Activated CD4-positive, alpha-beta memory T cell treated with anti-CD3 and anti-CD28 coated beads, Interleukin-2, amount 10 ng/mL, durations not matched to agents 7 days and 5 days (primary cell): ENCODE measurements at places on chromosomes 1 and 21.

DNA sequence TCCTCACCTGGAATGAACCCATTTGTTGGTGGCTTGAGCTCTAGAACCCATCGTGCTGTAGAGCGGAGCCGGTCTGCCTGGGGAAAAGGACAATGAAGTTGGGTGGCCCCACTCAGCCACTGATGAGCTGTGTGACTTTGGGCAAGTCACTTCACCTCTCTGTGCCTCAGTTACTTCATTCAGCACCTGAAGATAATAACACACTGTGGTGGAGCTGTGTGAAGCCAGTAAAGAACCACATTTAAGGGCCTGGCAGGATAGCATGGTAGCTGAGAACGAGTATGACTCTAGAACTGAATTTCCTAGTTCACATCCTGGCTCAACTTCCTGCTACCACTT lies 37.1 kb downstream of the EPHB2 start:
- no peak for DNase-seq

- no peak for DNase-seq
Observed at GRCh38 chr1:78102082-78102481, 56.3 kb downstream of the GIPC2 start.

DNA sequence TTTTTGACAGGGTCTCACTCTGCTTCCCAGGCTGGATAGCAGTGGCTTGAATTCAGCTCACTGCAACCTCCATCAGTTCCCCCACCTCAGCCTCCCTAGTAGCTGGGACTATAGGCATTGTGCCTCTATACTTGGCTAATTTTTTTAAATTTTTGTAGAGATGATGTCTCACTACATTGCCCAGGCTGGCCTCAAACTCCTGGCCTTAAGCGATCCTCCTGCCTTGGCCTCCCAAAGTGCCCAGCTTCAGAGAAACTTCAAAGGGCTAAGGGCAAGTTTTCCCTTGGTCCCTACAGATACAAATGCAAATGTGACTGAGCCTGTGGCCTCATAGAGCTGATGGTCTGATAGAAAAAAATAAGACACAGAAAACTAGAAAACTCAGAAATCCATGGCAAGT lies 52.9 kb upstream of the PRRC2C start:
- DNase-seq = no peak

DNA sequence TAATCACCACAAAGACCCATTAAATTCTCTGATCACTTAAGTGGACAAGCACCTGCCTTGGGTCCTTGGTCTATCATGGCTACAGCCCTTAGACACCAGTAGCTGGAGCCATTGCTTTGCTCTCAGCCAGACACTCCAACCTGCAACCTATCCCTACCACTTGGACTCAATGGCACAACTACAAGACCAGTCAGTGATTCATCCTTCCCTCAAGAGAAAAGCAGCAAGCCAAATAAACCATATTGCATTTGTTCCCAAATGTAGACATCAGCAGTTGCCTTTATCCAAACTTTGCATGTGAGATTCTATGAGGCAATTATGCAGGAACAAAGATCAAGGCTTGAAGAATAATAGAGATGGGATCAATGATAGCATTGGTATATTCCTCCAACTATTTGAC lies 263.4 kb downstream of the HHIPL2 start:
- DNase-seq = no peak

- DNase-seq = no peak
Observed at GRCh38 chr1:107572674-107573211, 392.2 kb downstream of the VAV3 start.

GRCh38 chr1:214854126-214854875 lies 228.2 kb upstream of the KCNK2 start:
- DNase-seq = no peak

DNA sequence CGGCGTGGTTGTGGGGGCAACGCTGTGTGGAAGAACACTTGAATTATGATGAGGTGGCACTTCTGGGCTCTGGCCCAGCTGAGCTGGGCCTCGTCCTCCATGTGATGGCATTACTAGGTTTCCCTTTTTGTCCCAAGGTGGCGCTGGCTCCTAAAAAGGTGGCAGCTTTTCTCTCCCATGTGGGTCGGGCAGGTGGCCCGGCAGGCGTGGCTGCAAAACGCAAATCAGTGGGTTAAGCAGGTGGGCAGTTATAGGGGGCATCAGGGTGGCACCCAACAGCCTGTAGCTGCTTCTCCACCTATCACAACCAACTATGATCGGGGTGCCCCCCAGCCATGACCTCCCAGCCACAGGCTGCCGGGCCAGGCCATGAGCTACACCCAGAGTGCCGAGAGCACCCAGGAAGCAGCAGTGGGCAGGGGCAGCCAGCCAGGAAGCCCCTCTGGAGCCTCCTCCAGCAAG lies 59.6 kb downstream of the KCNAB2 start:
- DNase-seq = no peak

GRCh38 chr21:34227386-34227852 lies 136.4 kb upstream of the KCNE2 start:
- no peak for DNase-seq

DNA sequence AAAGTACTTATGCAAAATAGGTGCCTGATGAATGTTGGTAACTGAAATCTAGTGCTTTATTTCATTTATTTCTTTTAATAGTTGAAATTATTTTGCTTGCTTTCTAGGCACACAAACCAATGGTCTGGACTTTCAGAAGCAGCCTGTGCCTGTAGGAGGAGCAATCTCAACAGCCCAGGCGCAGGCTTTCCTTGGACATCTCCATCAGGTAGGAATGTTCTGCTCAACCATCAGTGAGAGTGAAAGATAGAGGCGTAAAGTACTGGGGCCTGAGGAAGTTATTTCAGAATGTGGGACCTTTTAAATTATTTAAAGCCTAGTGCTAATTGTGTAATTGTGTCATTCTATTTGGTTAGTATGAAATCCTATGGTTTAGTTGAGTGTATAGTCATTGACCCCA lies 144.7 kb downstream of the POU2F1 start:
- DNase-seq = no peak

DNA sequence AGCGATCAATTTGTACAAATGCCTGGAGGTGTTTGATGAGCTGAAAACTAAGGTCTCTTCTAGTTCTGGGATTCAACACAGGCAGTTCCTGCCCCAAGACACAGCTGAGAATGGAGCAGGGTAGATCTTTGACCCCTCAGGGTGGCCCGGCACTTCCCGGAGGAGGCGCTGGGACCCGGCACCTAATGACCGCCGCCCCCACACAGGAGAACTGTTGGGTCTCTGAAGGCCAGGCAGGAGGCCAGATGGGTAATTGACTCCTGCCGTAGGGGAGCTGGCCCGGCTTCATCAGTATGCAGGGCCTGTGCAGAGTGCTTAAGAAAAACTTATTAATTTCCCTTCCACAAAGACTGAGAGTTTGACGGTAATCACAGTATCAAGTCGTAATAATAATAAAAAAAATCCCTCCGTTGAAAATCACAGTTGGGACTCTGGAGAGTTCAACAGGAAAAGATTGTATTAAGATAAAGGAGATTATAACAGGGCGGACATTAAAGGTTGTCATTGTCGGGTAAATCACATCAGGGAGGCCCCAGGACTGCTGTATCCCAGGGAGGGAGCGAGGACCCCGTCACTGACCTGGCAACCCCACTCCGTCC lies 51.7 kb downstream of the UBIAD1 start:
- no peak for DNase-seq

- no peak for DNase-seq
Observed at GRCh38 chr21:34531399-34531798, 19.4 kb upstream of the KCNE1 start.

DNA sequence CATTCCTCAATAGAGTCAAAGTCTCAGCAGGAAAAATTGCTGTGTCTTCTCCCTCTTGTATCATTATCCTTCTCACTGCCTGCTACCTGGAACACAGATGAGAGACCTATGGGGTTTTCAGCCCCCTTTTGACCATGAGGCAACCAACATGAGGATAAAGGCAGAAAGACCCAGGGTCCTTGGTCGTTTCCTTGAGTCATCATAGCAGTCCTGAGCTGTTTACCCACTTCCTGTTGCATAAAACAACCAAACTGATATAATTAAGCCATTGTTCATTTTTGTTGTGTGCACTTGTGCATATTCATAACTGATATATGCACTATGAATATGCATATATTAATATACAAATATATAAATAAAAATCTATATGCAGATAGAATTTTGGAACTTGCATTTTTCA lies 188.3 kb upstream of the MAP1LC3C start:
- no peak for DNase-seq

GRCh38 chr1:155052439-155053395 lies 1.6 kb downstream of the ADAM15 start:
- peak; percentile 42 for DNase-seq

DNA sequence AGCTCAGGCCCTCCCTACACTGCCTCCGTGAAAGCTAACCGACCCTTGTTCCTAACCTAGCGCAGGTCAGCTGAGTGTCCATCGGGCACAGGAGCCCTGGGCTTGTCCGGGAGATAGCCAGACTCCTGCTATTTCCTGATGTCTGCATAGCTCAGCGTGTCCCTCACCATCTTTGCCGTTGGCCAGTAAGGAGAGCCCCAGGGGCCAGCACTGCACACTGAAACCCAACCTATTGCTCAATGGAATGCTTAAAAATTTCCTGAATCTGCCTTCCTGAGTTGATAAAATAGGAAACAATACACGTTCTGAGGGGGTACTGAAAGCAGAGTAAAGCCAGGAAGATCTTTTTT lies 2.2 kb downstream of the RUNX1 start:
- no peak for DNase-seq
